ENCODE measurements at places on chromosomes 6 and 20.
A peak's percentile ranks its signal among the peaks of the same experiment; 100 is the strongest.

GRCh38 chr6:123896869-123897268, 93.2 kb downstream of the NKAIN2 start:
- DNase-seq, result no peak

- DNase-seq, result no peak
Measured at GRCh38 chr6:37851997-37852524, 32.5 kb downstream of the ZFAND3 start.

DNA sequence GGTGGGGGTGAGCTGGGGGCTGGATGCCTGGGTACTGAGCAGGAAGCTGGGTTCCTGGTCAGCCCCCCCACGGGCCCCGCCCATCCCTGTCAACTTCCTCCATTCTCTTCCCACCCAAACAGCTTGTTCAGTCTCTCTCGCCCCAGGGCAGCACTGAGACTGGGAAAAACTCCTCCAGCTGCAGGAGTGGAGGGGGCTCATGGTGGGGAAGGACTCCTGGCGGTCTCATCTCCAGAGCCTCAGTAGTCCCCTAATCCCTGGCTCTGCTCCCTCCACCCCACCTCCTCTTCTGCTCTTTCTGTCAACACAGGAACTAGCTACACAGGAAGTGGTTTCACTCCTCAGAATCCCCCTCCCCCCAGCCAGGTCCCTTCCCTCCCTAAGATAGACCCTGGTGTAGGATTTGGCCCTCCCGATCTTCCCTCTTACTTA, at the start of gene GPSM3:
TSS of gene GPSM3 (minus strand) at position 36 of the 432 bp plus-strand sequence. CDS start 130 bp downstream, outside the sequence.
- peak; percentile 68 for DNase-seq

DNA sequence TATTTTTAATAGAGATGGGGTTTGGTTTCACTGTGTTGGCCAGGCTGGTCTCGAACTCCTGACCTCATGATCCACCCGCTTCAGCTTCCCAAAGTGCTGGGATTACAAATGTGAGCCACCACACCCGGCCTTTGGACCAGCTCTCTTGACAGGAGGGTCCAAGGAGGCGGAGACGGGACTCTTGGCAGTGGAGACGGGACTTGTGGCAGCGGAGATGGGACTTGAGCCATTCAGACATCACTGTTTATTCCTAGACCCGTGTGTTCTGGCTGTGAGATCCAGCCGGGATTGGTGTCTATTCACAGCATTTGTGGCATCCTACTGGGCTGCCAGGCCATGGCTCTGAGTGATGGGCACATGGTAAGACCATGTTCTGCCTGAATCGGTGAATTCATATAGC, 25.6 kb downstream of the PRPF6 start:
- no peak for DNase-seq

DNA sequence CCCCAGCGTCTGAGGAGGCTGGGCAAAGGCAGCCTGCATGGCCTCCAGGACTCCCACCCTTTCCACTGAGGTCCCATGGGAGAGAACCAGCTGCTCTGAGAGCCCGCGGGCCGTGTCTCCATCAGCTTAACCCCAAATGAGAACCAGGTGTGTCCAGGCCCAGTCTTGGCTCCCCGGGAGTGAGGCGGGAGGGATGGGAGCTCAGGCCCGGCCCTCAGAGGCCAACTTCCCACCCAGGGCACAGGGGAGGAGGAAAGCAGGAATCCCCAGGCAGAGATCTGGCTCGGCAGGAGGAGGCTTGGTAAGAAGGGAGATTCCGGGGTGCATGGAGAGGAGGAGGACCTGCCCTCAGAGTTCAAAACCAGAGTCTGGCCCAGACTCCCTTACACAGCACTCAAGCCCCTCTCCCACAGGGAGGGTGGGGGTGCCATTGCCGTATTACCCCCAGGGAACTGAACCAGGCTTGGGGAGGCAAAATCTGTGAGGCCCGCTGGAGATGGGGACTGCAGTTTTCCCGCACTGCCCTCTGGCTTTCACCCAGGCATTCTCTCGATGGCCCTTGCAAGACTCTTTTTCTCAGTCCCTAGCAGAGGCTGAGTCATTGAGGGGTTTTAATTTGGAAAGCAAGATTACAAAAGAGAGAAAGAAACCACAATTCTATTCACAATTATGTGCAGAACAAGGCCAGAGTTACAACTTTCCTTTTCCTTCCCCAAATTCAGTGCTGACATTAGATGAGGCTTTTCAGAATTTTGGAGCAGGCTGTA, 17.1 kb downstream of the FOXF2 start:
- no peak for DNase-seq

DNA sequence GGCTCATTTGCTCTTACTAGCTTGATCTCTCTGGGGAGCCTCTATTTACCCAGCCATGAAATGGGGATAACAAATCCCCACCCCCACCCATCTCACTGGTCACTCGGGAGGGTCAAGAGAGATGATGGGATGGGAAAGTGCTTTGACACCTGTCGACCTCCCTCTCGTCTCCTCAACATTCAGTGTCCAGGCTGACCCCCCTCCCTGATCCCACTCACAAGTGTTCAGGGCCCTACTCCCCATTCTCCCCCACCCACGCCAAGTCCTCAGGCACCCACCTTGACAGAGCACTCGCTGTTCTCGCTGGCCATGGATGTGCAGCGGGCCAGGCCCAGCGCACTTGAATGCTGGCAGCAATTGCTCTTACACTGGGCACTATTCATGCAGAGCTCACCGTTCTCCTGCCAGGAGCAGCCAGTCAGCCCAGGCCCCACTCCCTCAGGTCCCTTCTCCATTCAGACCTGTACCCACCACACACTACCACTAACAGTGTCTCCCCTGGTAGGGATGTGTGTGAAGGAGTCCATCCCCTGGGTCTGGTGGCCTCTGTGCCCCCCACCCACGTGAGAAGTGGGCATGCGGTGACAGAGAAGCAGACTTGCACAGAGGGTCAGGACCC, 1.6 kb downstream of the CLPS start:
- no peak for DNase-seq

GRCh38 chr20:61960836-61961235, 104.8 kb downstream of the TAF4 start:
- no peak for DNase-seq

- DNase-seq, result no peak
Measured at GRCh38 chr6:71533939-71534379, 245.3 kb downstream of the OGFRL1 start.

GRCh38 chr6:124234801-124235200, 431.1 kb downstream of the NKAIN2 start:
- no peak for DNase-seq

DNA sequence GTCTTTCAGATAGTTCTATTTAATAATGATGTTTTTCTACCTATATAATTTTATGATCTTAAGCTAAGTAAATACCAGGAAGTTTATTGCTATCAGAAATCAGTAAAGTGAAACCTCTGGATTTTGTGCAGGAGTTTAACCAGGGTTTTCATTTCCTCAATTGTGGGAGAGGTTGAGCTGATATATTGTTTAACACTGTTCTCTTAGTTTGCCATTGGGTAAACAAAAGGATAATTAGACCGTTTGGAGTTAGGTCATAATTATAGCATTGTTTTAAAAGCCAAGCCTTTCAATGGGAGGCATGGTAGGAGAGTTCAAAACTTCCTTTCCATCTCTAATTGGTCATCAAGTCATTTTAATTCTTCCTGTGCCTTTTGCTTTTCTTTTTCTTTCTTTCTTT, 58.7 kb downstream of the STXBP5 start:
- no peak for DNase-seq

DNA sequence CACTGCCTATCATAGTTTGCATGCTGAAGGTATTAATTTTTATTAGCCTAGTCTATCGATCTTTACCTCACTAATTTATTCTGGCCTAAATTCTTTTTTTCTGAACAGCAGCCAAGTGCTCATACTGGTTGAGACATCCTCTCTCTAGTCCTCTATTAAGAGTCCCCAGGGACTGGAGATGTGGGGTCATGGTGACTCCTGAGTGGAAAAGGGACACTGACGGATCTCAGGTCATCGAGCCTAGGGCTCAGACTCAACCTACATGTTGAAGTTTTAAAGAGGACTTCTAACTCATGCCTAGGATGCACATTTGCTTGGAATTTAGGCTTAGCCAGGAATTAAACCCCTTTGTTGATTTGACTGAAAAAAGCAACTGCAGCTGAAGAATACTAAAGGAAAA, 378.1 kb downstream of the BTBD9 start:
- no peak for DNase-seq

DNA sequence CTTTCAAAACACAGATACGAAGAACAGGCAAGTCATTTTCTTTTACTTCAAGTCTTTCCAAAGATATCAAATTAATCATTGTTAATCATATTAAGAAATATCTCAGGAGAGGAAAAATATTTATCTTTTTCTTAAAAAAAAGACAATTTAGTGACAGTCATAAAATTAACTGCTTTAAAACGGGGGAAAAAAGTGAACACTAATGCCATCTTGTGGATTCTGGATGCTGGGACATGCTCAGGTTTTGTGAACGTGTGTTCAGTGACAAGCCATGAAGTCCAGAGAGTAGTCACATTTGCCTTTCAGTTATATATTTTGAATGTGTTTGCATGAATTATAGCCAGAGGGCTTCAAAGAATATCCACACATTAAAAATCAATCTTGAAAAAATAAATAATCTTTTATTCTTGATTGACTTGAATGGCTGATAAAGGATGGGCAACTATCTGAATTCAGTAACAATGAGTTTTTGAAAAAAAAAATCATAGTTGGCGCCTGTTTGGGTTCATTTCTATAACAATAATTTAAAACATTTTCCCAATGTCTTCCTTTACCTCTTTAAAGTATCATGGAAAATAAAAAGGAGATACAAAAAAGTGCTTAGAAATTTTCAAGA, 74.7 kb upstream of the NOX3 start:
- DNase-seq, result peak; percentile 43

GRCh38 chr20:63537525-63538203, 488 bp upstream of the PTK6 start:
- DNase-seq, result peak; percentile 87

DNA sequence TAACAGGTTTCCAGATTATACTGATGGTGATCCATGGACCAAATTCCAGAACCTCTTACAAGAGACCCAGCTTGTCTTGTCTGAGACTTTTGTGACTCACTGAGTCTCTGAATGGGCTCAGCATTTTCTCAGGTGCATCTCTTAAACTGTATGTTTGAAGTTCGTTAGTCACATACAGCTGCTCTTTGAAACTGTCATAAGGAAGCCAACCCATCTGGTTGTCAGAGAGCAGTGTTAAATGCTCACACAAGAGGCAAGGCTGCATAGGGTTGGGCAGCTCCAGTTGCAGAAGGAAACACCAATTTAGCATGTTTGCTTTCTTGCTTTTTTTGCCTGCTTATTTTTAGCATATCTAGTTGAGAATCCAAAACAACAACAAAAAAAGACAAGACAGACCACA, 47.1 kb downstream of the TRIM27 start:
- no peak for DNase-seq

GRCh38 chr20:53907968-53908751, 162.2 kb downstream of the BCAS1 start:
- DNase-seq, result no peak

DNA sequence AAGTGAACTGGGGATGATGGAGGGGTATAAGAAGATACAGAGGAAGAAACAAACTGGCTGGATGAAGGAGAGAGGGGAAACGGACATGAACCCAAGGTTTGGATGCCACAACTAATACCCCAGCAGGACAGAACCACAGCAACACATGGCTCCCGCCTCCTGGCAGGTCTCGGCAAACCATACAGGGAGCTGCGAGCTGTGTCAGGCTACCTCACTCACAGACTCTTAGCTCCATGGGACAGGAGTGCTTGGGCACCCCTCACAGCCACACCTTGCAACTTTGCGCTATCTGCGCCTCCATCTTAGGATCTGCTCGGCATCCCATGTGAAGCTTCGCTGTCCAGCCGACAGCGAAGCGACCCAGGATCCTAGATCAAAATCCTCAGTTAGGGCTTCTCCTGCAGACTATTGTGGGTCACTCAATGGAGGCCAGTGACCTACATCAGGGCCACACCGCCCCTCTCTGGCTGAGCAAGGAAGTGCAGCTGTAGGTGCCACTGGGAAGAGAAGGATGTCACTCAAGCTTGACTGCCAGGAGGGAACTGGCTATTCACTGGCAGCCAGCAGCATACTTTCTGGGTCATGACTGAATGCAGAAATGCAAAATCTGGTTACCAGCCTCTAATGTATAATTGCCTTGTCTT, 174.4 kb upstream of the RIN2 start:
- DNase-seq, result peak; percentile 59

- no peak for DNase-seq
Measured at GRCh38 chr20:10179574-10180298, 38.9 kb upstream of the SNAP25 start.

DNA sequence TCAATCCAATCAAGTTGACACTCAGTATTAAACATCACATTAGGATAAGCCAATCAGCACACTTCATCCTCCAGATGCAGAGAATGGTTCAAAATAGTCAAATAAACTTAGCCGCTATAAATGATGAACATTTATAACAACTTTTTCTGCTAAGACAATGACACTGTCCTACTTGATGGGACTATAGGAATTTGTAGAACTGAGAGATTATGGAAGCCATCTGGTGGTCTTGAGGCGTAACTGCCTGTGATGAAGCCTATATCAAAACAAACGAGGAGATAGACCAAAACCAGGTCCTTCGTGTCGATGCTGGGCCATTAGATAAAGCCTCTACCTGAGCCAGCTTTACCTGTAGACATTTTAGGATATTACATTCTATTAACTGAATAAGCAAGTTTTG, 631.1 kb downstream of the COL12A1 start:
- peak; percentile 44 for DNase-seq

DNA sequence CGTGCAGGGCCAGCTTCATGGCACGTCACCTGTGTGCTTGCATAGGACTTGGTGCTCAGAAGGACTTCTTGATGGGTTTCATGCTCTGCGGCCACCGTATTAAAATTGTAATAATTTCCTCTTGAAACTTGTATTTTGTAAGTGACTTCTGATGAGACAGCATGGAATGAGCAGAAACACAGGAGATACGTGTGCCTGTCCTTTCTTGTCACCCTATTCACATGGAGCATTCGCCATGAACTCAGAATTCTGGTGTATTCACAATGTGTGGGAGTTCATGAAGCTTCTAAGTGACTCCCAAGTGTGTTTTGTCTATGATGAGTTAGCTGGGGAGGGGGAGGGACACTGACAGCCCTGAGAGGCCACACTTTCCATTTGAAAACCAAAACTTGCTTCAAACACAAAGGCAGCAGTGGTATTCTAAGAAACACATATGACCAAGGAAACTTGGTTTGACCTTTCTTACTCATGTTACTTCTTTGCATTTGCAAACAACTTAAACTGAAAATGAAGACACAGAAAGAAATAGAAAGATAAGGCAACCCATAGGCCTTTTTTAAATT, 92.1 kb upstream of the NEDD9 start:
- DNase-seq, result no peak

DNA sequence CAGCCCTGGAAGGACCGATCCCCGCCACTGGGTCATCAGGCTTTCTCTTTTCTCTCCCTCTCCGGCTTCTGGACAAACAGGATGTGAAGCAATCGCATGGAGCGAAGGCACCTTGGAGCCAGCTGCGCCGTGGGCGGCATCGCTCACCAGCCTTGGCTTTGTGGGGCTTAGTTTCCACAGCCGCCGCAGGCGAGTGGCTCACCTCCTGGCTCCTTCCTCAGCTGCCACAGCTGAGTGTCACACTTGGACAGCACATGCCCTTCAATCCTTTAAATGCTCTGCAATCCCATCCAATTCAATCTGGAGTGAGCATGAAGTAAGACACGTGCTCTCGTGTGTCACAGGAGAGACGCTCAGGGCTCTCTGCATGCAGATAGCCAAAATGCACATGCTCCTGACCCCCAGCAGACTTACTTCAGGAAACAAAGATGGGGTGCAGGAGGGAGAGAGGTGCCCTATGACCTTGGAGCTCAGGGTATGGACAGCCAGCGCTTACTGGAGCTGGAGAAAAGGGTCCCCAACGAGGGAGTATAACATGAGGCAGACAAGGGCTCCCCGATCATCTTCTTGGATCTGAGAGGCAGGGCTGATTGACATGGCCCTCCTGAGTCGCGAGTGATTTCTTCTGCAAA, 70.9 kb downstream of the BMP7 start:
- no peak for DNase-seq

GRCh38 chr20:53287357-53288042, 306.1 kb downstream of the ZNF217 start:
- DNase-seq, result no peak

All from common myeloid progenitor, CD34-positive (primary cell).